ENCODE measurements at places on chromosomes 5 and 9.

DNA sequence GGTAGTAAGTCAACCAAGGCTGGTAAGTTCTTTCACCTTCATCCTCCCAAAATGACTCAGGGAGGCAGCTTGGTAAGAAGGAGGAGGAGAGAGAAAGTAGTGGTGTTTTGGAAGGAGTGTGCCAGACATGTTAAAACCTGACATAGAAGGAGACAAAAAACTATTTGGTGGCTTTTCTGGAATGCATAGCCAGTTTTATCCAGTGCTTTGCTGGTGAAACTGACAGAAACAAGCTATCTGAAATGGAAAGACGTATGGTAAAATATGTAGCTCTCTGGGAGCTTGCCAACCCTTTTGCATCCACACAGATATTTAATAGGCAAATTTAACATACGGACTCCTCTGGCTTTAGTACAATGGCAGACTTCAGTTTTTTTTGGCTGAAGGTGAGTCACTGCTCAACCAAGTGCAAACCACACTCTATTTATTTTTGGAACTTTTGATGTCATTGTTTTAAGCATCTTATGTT lies 45.4 kb downstream of the RAB14 start:
- DNase-seq, result peak; percentile 49

GRCh38 chr5:136115183-136115865 lies 17.3 kb upstream of the SMAD5 start:
- DNase-seq, result no peak

DNA sequence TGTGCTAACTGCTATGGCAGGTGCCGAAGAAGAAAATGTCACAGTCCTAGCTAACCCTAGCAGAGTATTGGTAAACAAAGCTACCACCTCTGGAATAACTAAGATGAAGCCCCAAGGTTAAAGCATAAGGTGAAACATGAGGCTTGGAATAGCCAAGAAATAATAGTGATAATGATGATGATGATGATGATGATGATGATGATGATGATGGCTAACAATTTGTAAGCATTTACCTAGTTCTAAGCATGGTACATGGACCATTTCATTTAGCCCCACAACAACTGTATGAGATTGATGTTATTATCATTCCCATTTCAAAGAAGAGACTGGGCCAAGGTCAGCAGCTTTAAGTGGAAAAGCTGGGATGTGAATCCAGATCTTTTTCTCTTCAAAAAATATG lies 35.3 kb downstream of the SH3RF2 start:
- DNase-seq, result no peak

DNA sequence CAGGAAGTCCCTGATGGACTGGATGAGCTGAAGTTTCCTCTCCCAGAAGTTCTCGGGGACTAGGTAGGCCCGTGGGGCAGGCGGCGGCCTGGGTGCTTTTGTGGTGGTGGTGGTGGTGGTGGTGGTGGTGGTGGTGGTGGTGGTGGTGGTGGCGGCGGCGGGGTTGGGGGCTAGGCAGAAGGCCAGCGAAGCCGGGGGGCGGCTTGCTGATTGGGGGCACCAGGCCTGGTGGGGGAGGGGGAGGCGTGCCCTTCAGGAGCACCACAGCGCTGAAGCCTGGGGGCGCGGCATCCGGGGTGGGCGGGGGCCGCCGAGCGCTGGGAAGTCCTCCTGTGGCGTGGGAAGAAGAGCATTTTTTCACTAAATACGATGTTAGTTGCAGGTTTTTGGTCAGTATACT lies 26.9 kb downstream of the SPATA31C1 start:
- DNase-seq, result no peak

DNA sequence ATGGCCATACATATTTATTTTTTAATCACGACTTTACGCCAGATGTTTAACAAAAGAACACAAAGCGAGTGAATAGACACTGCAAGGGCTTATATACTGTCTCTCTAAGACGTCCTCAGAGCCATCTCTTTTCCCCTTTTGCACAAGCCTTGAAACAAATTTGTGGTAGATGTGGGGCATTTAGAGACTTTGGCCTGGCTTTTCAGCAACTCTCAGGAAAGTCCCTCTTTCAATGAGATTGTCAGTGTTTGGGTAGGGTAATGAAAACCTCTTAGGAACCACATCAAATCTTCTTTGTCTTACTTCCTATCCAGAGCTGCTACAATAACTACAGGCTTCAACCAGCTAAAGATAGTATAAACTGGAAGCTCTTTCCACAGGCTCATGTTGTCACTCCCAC lies 380.0 kb downstream of the ANXA1 start:
- peak; percentile 3 for DNase-seq

DNA sequence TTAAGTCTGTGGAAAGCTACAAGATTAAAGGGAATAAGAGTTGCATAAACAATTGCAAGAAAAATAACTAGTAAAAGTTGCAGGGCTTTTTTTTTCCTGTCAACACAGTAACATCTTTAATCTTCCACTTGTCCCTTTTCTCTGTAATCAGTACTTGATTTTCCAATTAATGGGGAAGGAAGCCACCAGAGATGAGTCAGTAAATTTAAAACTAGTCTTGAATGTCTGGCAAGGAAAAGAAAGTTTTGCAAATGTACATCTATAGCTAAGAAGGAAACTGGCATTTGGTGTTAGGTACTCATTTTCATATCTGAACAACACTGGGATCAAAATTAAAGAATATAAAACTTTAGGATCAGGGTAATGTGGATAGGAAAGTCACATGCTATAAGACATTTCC lies 17.1 kb downstream of the DAP start:
- DNase-seq, result no peak

GRCh38 chr5:143836161-143836725 lies 24.3 kb downstream of the HMHB1 start:
- DNase-seq, result no peak

- DNase-seq, result no peak
Measured at GRCh38 chr9:90301277-90301653, 341.4 kb downstream of the DIRAS2 start.

DNA sequence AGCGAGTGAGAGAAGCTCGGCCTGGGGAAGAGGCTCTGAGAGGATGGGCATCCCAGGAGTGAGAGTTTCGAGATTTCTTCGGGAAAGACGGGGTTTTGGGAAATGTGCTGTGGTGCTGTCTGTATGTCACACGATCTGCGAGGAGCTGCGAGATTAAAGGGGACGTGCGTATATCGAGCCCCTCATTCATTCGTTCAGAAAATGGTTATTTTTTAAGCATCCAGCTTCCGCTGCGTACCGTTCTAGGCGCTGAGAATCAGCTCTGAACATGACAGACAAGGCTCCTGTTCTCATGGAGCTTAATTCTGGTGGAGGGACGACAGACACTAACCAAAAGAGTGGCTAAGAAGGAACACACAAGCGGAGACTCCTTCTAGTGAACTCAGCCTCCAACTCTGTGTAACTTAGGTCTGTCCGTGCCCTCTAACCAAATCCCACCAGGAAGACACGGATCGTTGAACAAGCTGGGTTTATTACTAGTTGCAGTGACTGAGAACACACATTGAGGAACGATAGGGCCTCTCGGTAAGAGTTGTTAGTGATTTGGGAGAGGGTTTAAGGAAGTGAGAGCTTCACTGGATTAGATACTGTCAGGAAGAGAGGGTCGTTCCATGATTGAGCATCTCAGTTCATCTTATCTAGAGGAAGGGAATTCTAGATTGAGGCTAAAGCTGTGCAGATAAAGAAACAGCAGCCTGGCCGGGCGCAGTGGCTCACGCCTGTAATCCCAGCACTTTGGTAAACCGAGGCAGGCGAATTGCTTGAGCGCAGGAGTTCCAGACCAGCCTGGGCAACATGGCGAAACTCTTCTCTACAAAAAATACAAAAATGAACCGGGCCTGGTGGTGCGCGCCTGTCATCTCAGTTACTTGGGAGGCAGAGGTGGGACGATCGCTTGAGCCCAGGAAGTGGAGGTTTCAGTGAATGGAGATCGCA lies 1.0 kb upstream of the FBXW11 start:
- DNase-seq, result no peak

DNA sequence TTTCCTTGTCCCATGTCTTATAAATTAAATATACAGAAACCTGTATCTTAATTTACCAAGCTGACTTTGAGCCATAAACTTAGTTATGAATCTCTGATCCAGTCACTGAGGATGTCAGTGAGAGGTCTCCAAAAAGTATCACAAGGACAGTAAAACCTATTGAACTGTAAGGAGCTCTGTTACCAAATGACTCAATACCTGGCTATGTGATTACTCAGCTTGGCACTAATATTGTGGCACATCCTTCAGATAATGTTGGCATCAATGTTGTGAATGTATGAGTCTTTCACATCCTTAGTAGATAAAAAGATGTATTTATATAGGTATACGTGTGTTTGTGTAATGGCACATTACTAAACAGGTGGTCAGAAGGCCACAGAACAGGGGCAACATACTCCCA lies 18.0 kb upstream of the CAPSL start:
- DNase-seq, result no peak

GRCh38 chr9:131698618-131698985 lies 41.3 kb downstream of the RAPGEF1 start:
- no peak for DNase-seq

DNA sequence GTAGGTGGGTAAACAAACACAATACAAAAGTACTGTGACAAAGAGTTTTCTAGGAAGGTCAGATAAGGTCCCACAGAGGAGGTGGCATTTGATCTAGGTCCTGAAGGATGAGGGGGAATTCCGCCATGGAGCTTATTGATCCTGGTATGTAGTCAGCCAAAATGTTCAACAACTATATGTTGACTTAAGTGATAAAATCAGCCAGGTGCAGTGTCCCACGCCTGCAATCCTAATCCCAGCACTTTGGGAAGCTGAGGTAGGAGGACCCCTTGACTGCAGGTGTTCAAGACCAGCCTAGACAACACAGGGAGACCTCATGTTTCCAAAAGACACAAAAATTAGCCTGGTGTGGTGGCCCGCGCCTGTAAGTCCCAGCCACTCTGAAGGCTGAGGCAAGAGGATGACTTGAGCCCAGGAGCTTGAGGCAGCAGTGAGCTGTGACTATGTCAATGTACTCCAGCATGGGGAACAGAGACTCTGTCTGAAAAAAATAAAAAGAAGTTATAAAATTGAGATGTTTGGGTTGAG lies 46.4 kb upstream of the PLIN2 start:
- no peak for DNase-seq

- DNase-seq, result no peak
Measured at GRCh38 chr9:87596862-87597261, 99.2 kb downstream of the DAPK1 start.

GRCh38 chr5:43336159-43336558 lies 22.9 kb upstream of the HMGCS1 start:
- no peak for DNase-seq

GRCh38 chr5:149381986-149382338 lies 2.9 kb upstream of the IL17B start:
- no peak for DNase-seq

- peak; percentile 70 for DNase-seq
Measured at GRCh38 chr5:112923148-112923917, 1.3 kb upstream of the REEP5 start.

DNA sequence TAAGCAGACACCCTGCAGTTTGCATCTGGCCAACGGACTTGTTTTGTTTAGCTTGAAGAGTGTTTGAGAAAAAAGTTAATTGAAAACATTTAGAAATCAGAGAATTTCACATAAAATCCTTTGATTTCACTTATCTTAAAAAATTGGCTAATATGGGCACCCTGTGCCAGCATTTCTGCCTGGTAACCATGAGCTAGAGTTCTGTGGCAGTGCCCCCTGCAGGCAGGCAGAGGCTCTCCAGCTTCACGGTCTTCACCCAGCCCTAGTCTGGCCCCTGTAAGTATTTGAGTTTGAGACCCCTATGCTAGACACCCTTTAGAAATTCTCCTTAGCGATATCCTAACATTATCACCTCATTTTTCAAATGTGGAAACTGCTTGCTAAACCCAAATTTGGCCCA lies 18.8 kb upstream of the FANCC start:
- DNase-seq, result no peak

GRCh38 chr5:64666078-64666477 lies 24.2 kb upstream of the SHISAL2B start:
- DNase-seq, result no peak

DNA sequence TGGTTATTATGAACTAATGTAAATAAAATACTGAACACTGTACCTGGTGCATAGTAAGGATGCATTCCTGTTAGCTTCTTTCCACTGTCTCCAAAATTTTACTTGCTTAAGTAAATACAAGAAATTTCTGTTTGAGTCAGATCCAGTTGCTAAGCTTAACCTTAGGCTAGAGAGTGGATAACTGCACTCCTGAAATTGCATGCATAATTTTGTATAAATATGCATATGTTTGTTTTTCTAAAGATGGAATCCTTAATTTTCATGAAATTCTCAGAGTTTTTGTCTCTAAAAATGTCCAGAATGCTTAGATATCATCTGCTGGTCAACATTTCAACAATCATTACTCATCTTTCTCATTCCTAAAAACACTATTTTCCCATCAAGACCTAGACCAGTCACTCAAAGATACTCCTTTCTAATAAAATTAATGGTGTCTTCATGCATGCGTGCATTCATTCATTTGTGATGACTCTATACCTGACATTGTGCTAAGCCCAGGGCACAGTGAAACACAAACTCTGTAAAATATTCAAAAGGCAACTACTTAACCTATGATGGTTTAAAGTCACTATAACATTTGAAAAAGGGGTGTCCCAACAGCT lies 284.8 kb downstream of the SEC61B start:
- no peak for DNase-seq

GRCh38 chr5:8752595-8752994 lies 793.3 kb downstream of the SEMA5A start:
- DNase-seq, result no peak

- DNase-seq, result no peak
Measured at GRCh38 chr9:89435071-89435823, 62.7 kb downstream of the SEMA4D start.

DNA sequence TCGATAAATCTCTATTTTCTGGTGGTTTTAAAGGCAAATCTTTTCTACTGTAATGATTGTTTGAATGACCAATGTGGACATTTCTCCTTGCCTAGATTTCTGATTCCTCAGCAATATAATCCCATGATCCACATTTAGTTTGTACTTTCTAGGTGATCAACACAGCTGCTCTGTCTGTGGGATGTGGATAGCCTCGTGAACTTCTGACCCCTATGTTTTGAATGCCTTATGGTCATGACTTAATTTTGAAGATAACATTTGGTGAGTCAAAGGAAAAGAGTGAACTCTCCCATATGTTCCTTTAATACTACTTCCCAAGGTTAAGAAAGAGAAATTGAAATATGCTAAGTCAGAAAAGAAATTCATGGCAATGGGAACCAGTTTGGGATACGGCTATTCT lies 147.5 kb downstream of the CAVIN4 start:
- DNase-seq, result no peak

GRCh38 chr5:76733049-76733417 lies 17.1 kb downstream of the F2R start:
- peak; percentile 77 for DNase-seq

DNA sequence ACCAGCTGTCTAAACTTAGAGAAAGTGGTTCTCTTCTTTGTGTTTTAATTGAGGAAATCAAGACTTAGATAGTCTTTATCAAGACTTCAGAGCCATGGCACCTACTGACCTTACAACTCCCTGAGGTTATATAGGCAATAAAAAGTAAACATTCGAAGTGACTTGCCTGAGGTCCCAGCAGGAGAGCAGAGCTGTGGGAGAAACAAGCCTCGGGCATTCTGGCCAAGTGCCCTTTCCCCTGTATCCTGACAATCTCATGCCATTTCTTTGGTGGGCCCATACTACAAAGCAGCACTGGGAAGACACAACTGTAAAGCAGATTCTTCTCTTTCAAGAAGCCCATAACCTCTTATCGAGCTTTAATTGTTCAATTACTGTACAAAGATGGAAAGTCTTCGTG lies 23.1 kb downstream of the FREM1 start:
- no peak for DNase-seq

- no peak for DNase-seq
Measured at GRCh38 chr5:39214912-39215709, 4.3 kb downstream of the FYB1 start.
